ENCODE measurements at places on chromosomes 12 and 14.
A peak's percentile ranks its signal among the peaks of the same experiment; 100 is the strongest.

- DNase-seq, result no peak
Measured at GRCh38 chr14:56073799-56074198, 44.4 kb upstream of the PELI2 start.

DNA sequence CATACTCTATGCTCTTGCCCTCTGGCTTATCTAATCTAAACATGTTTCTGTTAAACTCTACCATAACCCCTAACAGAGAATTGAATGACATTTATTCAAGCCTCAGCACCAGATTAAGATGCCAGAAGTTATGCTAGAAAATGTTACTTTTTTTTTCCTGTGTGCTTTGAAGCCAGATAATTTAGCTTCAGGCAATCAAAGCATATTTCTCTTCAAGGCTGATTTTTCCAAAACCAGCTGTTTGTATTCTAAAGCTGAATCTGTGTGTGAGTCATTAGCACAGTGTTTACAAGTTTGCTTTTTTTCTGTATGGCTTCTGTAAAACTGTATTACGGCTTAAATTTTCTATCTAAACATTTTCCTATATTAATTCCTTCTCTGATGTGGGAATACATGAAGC lies 326.1 kb downstream of the FSCB start:
- DNase-seq, result no peak

- DNase-seq, result no peak
Measured at GRCh38 chr12:7571257-7571656, 67.7 kb upstream of the CD163 start.

GRCh38 chr12:62578726-62579125 lies 112.1 kb downstream of the MON2 start:
- no peak for DNase-seq

GRCh38 chr12:128111951-128112350 lies 155.0 kb upstream of the TMEM132C start:
- peak; percentile 12 for DNase-seq

- DNase-seq, result no peak
Measured at GRCh38 chr14:58942516-58942915, 246.0 kb upstream of the DAAM1 start.

DNA sequence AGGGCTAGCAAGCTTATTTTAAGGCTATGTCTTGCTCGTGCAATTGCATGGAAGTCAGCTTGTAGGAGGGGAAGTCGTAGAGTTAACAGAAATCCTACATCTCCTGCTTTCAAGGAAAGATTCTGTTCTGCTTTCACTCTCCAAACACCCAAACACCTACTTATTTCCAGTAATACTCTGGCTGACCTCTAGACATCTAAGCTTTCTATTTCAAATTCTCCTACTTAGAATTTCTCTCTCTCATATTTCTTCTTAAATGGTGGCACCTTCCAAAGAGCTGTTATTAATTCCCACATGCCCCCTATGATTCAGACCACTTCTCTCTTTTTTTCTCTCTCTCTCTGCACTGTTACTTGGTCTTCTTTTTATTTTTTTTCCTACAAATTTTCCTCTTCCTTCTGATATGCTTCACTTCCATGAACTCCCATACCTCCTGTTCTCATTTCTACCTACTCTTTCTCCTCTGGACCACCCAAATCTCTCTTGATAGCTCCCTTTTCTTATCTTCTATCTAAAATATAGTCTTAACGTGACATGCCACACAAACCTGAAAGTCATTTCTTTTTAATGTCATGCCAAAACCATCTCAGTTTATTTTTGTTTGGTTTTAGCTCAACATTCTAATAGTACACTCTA lies 90.8 kb downstream of the RPS6KA5 start:
- DNase-seq, result no peak

DNA sequence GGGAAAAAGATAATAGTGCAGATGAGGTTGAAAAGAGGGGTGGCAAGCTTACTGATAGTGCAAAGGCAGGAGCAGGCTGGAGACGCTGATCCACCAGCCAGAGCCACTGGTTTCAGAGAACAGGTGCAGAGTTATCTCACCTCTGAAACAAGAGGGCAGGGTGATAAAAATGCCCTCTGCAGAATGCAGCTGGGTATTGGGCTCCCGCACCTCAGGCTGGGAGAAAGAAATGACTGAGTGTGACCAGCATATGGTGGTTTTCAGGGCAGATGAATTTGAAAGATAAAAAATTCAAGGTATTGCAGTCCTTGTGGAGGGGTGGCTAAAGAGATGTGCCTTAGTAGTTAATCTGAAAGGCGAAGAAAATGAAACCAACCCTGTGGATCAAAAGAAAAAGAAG lies 2.9 kb upstream of the TMEM30B start:
- no peak for DNase-seq

DNA sequence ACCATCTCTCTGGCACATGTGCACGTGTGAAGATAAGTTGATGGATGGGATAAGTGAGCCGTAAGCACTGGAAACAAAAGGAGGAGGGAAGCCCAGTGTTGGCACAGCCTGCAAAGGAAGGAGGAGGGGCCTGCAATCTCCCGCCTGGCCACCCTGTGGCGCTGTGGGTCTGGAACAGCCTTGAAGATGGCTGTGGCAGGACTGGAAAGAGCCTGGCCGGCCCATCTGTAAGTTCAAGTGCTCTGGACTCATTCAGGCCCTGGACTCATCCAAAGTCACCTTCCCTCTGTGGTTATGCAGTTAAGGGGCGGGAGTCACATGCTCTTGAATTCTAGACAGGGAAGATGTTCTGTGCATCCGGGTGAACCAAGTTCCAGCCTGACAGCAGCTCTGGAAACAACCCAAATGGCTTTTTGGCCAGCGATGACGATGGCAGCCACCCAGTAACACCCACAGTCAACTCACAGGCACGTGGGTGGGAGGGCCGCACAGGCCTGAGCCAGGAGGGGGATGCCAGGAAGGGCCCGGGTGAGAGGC lies 50.4 kb downstream of the CHGA start:
- DNase-seq, result peak; percentile 87

GRCh38 chr14:51269634-51270033 lies 29.6 kb downstream of the TMX1 start:
- DNase-seq, result no peak

DNA sequence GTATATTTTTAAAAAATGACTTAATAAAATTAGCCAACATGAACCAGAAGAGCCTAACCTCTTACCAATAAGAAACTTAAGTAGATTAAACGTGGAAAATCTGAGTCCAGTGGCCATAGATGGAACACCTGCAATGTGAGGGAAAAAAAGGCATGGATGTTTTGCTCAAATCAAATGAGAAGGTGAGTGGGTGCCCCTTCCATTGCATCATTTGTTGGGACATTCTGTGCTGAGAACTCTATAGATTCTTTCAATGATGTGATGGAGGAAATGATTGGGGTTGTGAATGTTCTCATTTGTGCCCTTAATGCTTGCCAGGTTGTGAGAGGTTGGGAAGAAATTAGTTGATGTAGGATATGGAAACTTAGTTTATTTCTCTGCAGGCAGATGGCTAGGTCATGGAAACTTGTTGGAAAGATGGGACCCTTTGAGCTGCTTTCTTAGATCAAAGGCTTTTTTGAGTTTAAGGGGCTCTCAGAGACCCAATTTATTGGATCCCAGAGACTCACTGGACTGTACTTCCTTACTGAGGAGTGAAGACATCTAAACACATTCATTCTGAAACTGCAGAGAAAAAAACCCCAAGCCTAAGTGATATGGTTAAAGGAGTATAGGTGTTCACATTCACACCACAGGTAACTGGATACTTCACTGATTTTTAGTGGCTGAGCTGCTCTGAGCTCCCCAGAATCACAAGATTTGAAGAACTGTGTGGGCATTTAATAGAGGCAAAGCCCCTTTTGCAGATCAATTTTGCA lies 95.9 kb downstream of the DACT1 start:
- DNase-seq, result no peak

DNA sequence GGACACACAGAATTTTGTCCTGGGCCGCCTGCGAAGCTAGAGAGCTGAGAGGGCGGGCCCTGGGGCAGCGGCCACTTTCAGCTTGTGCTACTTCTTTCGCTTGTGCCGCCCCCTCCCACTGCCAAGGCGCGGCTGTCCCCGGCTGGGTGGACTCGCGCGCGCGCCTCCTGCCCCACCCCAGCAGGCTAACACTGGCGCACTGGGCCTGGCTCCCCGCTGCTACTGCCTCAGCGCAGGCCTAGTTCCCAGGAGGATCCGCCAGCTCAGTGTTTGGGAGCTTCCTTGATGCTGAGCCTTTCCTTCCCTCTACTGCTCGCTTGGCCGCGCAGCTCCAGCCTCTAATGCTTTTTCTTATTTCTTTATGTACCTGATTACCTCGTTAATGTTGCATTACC lies 27.4 kb upstream of the METAP2 start:
- peak; percentile 64 for DNase-seq

DNA sequence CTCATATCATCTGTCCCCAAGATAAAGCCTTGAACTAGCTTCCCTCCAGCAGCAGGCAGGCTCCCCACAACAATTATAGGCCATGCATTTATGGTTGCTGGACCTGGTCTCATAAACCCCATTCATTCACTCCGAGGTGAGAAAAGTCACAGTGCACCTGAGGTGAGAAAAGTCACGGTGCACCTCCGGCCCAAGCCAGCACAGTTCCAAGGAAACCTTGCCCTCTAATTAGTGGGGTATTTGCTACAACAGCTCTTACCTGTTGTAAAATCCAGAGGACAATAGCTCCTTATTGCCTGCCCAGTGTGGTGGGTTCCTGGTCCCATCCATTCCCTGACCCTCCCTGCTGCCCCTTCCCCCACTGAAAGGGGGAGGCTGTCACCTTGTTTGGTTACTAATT lies 65.6 kb downstream of the FBXL14 start:
- DNase-seq, result no peak

- peak; percentile 42 for DNase-seq
Measured at GRCh38 chr12:47032644-47033043, 46.8 kb upstream of the PCED1B start.

GRCh38 chr12:550473-551260 lies 90.9 kb downstream of the B4GALNT3 start:
- DNase-seq, result no peak

DNA sequence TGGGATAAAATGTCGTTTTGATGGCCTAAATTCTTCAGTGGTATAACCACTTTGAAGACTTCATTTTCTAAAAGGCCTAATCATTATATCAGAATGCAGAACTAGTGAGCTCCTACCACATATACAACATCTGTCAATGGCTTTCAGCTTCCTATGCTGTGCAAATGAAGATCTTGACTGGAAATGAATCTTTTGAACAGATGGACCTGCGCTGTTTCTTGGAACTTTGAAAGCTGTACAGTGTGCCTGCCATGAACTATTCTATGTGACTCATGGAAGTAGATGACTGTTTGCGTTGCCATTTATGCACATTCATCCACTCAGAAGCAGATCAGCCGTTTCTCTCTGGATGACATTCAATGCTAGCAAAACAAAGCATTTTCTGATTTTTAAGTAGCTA lies 542.2 kb upstream of the USP15 start:
- DNase-seq, result no peak

GRCh38 chr12:130806574-130806973 lies 32.5 kb downstream of the STX2 start:
- DNase-seq, result no peak

GRCh38 chr12:8692573-8692972 lies 5.2 kb upstream of the RIMKLB start:
- DNase-seq, result peak; percentile 71
